ENCODE measurements at places on chromosomes 11 and 22.
A peak's percentile ranks its signal among the peaks of the same experiment; 100 is the strongest.

DNA sequence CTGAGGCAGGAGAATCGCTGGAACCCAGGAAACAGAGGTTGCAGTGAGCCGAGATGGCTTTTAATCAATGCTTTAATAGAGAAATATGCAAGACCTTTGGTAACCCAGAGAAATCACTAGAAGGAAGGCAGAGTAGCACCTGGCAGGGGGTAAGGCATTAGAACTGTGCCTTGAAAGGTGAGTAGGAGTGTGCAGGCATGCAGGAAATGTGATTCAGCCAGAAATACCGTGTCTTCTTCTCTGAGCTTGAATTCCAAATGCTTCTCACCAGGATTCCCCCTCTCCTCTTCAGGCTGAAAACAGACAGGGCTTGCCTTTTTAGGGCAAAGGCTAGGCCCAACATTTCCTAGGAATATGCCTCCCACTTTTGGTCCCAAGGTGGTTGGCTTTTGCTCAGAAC lies 51.0 kb downstream of the OR4D9 start:
- peak; percentile 9 for DNase-seq

GRCh38 chr11:20227631-20228030 lies 67.4 kb upstream of the DBX1 start:
- no peak for DNase-seq

GRCh38 chr11:31214372-31214771 lies 155.2 kb downstream of the DCDC1 start:
- DNase-seq = no peak

GRCh38 chr11:12120031-12121008 lies 9.9 kb downstream of the MICAL2 start:
- no peak for DNase-seq

DNA sequence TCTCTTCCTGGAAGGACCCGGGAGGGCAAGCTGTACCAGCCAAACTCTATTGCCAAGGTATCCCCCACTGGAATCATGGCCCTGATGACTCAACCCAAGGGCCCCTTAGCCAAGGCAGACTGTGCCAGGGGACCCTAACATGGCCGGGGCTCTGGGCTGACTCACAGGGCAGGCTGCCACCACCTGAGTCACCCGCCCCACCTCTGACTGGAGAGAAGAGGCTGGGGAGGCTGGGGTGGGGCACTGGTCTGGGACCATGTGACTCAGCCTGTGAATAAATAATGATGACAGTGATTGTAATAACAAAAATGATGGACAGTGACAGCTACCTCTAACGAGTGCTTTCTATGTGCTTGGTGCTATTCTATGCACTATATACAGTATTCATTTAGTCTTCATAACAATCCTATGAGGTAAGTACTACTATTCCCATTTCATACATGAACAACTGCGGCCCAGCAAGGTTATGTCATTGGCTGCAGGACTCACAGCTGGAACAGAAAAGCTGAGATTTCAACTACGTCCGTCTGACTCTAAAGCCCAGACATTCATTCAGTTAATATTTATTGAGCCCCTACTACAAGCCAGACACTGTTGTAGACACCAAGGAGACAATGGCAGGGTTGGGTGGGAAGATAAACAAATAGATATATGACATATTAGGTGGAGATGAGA lies 84.2 kb downstream of the FBXO7 start:
- DNase-seq = no peak

GRCh38 chr22:50040717-50041116 lies 17.4 kb downstream of the TTLL8 start:
- DNase-seq = no peak

- no peak for DNase-seq
Observed at GRCh38 chr11:15560689-15561467, 446.2 kb downstream of the INSC start.

DNA sequence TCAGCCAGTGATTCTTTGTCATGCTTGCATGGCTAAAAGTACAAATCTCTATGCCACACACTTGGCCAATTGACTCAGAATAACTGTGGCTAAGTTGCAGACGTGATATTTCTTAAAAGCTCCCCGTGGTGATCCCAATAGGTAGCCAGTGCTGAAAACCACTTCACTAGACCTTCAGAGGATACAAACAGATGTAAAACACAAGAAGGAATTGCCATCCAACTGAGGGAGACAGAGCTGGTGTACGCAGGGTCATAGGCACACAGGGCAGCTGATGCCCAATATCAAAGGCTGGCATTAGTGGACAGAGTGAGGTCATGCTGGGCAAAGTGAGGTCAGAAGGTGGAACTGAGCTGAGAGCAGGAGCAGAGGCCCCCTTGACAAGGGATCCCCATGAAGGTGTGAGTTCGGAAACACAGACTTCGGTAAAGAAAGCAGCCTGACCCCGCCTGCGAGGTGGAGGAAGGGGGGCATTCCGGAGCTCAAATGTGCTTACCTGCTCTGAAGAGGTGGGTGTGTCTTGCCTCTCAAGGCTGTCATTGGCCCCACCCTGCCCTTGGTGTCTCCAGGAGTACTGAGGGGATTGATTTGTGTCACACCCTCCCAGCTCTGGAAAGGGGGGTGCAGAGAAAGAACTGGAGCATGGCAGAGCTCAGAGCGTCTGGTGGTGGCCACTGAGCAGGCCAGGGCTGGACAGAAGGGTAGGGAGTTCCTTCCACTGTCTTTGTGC lies 344.9 kb upstream of the B3GAT1 start:
- no peak for DNase-seq

DNA sequence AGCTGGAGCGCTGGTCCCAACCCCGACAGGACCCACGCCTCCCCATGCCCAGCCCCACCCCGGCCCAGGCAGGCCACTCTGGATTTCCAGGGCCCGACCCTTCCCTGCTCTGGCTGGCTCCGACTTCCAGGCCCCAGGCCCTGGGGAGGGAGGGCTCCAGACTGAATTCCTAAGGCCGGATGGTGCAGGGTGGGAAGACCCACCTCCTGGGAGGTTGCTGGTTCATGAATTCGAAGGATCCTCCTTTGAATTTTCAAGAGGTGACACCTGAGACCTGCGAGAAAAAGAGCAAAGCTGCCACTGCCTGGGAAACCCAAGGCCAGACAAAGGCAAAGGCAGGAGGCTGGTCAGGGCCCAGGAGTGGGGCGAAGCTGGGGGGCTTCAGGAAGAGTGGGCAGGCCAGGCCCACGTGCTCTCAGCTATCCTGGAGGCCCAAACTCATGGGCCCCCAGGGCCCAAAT lies 47.0 kb upstream of the LINC01488 start:
- no peak for DNase-seq

DNA sequence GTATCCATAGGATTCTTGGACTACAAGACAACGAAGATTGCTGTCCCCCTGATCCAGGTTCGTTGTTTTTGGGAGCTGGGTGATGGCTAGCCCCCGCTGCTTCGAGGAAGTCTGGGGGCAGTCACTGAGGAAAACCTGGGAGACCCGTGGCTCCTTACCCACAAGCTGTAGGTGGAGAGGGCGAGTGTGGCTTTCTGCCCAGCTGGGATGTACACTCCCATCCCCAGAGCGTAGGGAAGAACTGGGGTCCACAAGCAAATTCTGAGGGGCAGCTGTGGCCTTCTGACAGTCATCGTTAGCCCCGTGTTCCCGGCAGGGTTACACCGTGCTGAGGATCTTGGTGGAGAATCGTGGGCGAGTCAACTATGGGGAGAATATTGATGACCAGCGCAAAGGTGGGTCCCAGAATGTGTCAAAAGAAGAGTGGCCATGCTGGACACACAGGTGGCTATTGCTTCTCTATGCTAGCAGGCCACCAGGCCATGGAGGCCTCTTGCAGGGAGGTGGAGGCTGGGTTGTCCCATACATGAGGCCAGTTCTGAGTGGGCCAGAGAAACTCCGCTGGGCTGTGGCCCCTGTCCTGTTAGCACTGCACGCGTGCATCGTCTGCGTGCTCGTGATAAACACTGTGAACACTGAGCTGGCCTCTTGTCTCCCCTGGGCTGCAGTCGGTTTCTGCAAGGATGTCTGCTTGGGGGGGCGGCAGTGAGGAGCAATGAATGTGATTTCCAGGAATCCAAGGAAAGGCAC lies 39.8 kb downstream of the GLB1L2 start:
- DNase-seq = no peak

GRCh38 chr11:66885950-66886440 lies 29.1 kb downstream of the LRFN4 start:
- DNase-seq = no peak

DNA sequence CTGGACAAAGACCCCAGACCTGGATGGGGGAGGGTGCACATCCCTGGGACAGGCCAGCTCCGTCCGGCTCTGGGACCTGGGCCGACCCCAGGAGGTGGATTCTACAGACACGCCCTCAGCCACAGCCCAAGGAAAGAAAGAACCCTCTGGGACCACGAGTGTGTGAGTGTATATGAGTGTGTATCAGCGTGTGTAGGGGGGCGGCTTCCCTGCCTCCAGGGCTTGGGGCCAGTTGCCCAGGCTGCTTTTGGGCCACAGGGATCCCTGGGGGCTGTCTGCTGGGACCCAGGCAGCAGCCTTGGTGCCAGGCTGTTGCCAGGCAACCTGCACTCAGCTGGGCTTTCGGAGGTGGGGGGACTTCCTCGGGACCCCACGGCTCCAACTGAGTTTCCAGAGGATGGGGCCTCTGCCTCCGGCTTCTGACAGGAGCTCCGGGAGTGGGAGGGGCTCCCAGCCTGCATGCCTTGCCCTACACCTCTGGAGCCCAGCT lies 8.9 kb downstream of the DUSP8 start:
- no peak for DNase-seq

DNA sequence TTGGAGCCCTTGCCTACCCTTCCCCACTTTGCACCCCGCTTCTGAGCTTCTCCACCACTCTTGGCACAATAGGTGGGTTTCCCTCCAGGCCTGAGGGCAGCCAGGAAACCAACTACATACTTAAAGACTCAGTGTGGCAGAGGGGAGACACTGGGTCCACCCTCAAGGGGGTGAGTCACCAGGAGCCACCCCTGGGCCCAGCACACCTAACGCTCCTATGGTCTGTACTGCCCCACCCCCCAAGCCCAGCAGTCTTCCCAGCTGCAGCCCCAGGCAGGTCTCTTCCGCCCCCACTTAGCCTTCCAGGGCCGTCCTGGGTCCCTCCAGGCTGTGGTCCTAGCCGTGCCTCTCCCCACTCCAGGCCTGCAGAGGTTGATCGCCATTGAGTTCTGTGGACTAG lies 3.2 kb upstream of the TMPRSS13 start:
- DNase-seq = no peak

- peak; percentile 93 for DNase-seq
Observed at GRCh38 chr22:39490135-39490798, 11.8 kb upstream of the MIEF1 start.

GRCh38 chr11:130846606-130847005 lies 69.7 kb downstream of the SNX19 start:
- DNase-seq = no peak

DNA sequence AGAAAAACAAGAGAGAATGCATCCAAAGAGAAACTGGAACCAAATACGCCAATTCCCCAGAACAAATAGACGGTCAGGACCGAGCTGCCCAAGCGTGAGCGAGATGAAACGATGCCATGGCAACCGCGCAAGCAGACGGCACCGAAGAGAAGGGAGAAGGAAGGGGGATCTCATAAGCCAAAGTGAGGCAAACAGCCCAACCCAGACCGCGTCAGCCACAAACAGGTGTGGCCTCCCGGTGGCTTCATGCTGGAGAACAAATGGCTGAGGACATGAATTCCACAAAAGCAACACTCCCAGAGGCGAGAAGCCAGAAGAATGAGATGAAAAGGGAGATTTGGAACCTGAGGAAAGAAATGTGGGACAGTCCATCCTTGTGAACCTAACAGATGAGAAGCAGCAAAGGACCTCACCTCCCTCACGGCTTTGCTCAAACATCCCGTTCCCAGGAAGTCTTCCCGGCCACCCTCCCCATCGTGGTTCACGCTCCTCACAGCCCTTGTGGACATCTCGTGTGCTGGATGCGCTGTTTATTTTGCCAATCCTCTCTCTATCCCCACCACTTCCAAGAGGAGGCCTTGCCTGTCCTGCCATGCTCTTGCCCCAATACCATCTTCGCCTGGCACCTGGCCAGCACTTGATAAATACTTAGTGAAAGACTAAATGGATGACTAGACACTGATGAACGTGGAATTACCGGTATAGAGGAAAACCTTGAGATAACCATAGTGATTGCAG lies 89.1 kb upstream of the RTL6 start:
- no peak for DNase-seq

- no peak for DNase-seq
Observed at GRCh38 chr11:14362611-14363010, 3.6 kb upstream of the RRAS2 start.

DNA sequence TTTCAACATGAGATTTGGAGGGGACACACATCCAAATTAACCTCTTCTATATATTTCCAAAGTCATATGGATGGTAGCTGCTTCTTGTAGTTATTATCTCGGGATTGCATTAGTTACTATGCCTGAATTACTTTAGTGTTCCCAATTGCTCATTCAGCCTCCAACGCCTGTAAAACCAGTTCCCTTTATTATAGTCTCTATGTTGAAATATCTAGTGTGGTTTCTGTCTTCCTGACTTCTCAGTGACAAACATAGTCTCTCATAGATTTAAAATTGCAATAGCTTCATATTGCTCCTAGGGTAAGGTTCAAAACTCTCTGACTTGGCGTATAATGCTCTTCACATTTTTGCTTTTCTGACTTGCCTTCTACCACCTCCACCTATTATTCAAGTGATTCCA lies 366.4 kb downstream of the CASP12 start:
- no peak for DNase-seq

GRCh38 chr22:24141586-24141985 lies 39.7 kb upstream of the SUSD2 start:
- no peak for DNase-seq

DNA sequence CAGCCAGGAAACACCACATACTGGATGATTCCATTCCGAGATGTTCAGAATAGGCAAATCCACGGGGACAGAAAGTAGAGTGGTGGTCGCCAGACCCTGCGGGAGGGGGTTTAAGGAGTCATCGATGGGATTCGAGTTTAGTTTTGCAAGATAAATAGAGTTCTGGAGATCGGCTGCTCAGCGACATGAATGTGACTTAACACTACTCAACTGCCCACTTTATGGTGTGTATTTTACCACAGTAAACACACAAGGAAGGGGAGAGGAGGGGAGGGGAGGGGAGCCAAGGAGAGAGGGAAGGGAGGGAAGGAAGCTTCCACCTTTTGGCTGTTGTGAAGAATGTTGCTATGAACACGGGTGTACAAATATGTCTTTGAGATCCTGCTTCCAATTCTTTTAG lies 10.4 kb upstream of the ARHGAP8 start:
- peak; percentile 45 for DNase-seq

DNA sequence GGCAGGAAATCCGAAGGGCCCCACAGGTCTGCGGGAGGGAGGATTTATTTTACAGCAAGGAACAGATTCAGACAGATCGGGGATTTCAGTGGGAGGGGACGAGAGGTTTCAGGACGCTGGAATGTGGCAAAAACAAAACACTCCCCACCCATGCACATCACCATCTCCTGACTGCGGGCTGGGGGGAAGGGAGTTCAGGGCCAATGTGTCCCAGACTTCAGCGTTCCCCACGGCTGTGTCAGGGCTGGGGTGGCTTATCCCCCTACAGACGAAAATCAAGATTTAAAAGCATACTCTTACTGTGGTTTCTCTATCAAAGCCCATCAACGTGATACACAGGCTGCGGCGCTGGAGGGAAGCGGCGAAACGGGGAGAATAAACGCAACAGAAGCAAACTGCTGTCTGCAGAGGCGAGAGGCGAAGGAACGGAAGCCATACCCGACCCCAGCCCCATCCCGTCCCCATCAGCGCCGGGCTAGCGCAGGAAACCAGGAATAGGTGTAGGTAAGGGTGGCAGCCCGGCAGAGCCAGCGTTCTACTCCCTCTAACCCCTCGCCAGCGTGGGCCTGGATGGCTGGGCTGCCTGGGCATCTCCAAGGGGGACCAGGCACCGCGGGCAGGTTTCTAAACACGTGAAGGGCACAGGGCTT lies 2.7 kb downstream of the TENM4 start:
- DNase-seq = no peak
